ENCODE measurements at places on chromosomes 2 and 18. TPM values are rescaled to one million over a fixed set of nuclear protein-coding genes. Genes with fewer than 3 reads are reported as not detected.

DNA sequence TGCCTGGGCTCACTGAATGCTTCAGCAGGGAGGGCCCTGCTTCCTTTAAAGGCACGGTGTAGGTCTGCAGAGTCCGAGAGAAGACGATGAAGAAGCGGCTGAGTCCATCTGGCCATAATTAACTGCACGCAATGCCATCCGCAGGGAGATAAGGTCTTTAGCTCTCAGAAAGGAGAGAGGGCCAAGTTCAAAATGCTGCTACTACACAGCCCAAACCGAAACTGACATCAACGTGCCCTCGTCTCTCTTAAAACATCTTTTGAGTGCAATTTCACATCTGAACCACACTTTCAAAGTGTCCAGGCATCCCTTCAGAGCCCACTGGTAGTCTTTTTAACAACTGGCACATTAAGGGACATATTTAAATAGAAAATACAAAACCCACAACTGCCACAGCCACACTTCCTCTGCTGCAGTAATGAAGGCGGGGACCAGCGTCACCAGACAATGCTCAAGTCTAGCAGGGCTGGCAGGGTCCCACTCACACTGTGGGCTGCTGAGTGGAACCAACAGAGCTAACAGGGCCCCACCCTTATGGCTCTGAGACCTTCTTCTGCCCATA lies 35.8 kb downstream of the ST3GAL5 start:
- DNase-seq, result no peak

DNA sequence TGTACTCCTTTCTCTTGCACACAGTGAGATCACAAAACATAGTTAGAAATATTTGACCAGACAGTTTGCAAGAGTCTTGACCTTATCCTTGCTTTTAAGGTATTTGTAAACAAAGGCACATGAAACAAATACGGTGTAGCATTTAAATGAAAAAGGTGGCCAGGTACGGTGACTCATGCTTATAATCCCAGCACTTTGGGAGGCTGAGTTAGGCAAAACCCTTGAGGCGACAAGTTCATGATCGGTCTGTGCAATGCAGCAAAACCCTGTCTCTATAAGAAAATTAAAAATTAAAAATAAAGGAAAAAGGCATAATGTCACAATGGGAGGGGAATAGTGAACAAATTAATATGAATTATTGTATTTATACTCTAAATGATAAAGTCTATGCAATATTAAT lies 109.5 kb upstream of the PIK3C3 start:
- no peak for DNase-seq

DNA sequence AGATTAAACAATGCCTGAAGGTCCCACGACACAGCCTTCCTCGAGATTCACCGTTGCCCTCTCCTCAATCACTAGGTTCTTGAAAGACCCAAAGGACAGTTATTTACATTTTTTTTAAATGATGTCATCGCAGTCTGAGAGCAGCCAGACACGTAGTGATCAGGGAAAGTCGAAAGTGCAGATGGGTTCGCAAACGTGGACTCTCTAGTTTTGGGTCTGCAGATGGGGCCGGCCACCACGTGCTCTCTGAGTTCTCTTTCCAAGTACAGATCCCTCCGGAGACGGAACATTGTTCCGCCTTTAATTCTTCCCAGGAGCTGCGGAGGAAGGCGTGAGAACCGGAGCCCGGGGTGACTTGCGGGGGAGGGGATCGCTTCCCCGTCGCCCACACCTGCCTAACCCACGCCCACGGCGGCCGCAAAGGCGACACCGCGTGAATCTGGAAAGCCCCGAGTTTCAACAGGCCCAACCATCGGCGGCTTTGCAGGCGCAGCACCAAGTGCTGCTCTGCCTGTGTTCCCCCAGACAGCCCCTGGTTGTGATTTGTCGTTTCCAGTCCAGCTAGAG lies 54.3 kb downstream of the PKDCC start:
- DNase-seq, result no peak

- DNase-seq, result no peak
Measured at GRCh38 chr2:170106102-170106840, 71.7 kb upstream of the MYO3B start.

ABCB11 gene
- polyA plus RNA-seq, result 0.07 TPM

GRCh38 chr18:57353137-57353939 lies 981 bp downstream of the ST8SIA3 start:
- no peak for DNase-seq

ATP6V1B1 gene
- 85.8 TPM for polyA plus RNA-seq

DNA sequence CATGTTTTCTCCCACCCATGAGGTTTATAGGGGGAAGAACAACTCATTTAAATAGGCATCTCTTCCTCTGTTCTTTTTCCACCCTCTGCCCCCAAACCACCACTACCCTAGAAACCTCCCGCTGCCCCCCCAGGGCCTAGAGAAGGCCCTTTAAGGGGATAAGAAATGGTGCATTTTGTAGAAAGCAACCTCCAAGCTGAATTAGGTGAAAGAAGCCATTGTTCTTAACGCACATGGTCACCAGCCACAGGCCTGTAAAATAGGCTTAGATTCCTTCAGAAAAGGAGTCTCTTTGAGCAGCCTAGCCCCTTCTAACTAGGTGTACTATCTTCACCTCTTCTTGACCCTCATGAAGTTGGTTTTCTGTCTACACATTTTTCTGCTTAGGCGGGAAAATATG lies 118.6 kb upstream of the SP5 start:
- no peak for DNase-seq

DNA sequence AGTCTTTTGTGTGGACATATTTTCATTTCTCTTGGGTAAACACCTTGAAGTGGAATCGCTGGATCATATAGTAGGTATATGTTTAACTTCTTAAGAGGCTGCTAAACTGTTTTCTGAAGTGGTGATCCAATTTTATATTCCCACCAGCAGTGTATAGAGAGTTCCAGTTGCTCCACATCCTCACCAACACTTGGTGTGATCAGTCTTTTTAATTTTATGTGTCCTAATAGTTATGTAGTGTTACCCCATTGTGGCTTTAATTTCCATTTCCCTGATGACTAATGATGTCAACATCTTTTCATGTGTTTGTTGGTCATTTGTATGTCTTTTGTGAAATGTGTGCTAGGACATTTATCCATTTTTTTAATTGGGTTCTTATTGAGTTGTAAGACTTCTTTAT lies 56.9 kb downstream of the DGKD start:
- no peak for DNase-seq

DNA sequence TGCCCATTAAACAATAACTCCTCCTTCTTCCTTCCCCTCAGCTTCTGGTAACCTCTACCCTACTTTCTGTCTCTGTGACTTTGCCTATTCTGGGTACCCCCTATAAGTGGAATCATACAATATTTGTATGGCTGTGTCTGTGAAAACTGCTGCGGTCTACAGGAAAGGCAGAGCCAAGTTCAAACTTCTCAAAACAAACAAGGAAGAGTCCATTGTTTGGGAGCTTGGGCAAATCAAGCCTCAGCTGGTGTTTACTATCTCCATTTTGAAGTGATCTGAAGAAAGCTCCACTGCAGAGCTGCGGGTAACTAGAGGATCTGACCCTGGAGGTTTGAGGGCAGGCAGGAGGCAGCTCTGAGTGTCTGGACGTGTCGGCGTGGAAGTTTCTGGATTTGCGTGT lies 48.6 kb upstream of the DAPL1 start:
- no peak for DNase-seq

DNA sequence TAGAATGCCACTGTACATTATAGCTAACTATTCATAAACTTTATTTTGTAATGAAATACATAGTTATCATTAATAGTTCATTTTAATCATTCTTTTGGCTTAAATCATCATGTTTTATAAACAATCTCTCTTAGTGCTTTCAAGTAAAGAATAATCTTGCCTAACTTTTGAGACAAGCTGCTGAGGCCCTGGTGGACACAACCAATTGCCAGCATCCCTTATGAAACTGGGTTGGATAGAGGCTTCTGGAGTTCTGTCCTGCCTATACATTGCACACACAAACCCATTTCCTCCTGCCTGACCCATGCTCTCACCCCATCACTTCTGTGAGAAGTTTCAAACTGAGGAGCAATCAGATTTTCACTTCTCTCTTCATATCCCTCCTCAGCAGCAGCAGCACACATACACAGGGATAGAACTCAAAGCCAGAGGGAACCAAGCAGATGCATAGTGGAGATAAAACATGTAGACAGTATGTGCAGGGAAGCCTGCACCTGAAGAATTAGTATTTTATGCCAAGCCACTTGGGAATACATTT lies 450.0 kb upstream of the SLC14A2 start:
- DNase-seq, result no peak

DNA sequence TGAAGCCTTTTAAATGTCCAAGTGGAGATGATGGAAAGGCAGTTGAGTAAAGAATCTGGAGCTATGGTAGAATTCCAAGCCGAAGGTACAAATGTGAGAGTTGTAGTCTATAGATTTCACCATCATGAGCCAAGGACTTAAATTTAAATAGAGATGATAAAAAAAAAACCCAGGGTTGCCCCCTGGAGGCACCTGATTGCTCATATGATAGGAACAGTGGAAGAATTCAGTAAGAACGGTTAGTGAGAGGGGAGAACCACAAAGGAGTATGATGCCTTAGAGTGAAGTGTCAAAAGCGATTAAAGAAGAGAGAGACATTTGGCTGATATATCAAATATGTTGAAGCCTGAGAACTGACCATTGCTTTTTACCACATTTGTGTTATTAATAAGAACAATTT lies 11.9 kb downstream of the NYAP2 start:
- DNase-seq, result no peak
